Activated naive CD4-positive, alpha-beta T cell treated with anti-CD3 and anti-CD28 coated beads, Interleukin-2, amount 50 U/mL, for 72 hours (primary cell): ENCODE measurements at places on chromosomes 4 and X. TPM values are rescaled to one million over a fixed set of nuclear protein-coding genes. Genes with fewer than 3 reads are reported as not detected.

APBB2 gene
- total RNA-seq: 1.6 TPM

DNA sequence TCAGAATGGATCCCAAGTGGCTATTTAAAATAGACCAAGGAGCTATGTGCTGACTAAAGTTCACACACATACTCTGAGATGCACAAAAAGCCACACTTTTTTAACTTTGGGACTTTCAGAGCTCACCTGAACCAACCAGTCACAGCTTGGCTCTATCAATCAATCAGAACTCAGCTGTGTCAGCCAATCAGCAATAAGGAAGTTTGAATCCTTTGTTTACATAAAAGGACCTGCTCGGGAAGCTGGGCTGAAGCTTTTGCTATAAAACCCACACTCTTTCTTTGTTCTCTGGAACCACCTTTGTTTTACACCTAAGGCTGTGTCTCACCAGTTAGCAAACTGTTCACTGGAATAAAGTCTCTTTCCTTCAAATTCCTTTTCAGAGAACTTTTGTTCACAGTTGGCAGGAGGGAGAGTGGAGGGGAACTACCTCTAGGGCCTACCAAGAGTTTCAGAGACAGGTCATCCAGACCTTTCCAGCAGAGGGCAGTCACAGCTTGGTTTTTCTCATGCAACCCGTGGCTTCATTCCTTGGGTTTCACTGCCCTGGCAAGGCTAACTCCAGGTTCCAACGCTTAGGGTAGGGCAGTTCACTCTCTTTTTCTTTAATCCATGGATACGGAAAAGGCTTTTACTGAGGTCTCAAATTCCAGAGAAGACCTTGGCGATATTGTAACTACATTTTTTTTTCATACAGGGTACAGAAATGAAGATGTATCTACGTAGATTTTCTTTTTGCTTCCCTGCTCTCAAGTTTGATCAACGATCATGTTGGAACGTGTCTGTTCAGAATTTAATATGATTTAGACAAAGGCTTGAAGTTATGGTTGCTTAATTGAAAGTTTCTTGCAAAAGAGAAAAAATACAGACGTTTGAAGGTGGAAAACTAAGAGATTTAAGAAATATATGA is 80.7 kb downstream of the GPRIN3 start:
- DNase-seq: peak; percentile 75

MUC7 gene
- total RNA-seq: not detected

GRCh38 chrX:104419211-104419610 is 146.8 kb upstream of the IL1RAPL2 start:
- DNase-seq: no peak

- DNase-seq: no peak
Measured at GRCh38 chrX:26845056-26845455, 618.1 kb downstream of the PPP4R3C start.

SOX3 gene
- not detected for total RNA-seq

SHROOM4 gene
- not detected for total RNA-seq

DNA sequence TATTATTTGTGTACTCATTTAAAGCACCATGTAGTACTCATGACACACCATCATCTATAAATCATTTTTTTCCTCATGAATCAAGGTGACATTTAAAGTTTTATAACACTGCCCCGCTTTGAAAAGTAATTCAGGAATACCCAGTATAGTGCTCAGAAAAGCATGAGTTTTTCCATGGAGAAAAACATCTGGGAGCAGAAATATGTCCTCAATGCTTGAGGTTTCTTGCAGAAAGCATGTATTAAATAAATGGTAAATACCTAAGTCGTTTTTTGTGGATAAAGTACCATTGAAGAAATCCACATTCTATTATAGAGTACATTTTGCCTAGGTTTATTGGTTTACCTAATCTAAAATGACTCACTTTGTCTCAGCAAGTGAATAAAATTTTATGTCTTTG is 66.2 kb downstream of the UBA6 start:
- DNase-seq: no peak
